Stimulated activated CD4-positive, alpha-beta T cell treated with anti-CD3 and anti-CD28 coated beads, Interleukin-4, amount 100 ng/mL, for 48 hours (primary cell): ENCODE measurements at places on chromosomes 6 and 20.

DNA sequence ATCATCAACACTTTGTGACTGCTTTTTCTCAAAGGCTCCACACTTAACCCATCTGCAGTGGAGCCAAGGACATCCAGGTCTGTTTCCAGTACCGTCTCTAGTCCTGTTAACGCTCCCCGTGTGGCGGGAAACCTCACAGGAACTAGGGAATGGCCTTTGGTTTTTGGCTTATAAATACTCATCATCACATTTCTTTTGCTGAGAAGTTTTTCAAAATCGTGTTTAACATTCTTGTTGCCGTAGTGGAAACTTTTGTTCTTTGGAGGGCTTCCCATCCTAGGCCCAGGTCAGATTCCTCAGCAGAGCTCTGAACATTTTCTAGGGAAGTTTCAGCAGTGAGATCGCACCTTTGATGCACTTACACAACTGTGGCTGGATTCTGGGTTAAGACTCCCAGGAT, 24.6 kb downstream of the DAAM2 start:
- no peak for DNase-seq

DNA sequence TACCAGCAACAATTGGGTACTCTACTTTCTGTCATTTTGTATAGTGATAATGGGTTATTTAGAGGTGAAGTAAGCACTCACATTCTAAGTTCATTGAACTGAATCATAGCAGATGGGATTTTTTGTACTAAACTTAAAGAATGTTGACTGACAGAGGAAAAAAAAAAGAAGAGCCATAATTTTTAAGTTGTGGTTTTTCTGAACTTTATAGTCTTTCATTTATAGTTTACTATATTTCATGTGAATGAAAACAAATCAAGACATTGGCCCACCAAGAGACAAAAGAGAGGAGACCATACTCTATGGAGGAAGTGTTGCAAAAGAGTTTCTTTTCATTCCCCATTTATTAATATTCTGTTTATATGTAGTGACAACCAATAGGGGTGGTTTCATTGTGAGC, 685.7 kb downstream of the BCKDHB start:
- DNase-seq, result no peak

- DNase-seq, result no peak
These were observed 142.8 kb upstream of the AKAP12 start for GRCh38 chr6:151096691-151097606.

GRCh38 chr6:121533321-121533841, 97.9 kb downstream of the GJA1 start:
- no peak for DNase-seq

- DNase-seq, result no peak
These were observed 143.8 kb upstream of the FAM83B start for GRCh38 chr6:54702772-54703171.

DNA sequence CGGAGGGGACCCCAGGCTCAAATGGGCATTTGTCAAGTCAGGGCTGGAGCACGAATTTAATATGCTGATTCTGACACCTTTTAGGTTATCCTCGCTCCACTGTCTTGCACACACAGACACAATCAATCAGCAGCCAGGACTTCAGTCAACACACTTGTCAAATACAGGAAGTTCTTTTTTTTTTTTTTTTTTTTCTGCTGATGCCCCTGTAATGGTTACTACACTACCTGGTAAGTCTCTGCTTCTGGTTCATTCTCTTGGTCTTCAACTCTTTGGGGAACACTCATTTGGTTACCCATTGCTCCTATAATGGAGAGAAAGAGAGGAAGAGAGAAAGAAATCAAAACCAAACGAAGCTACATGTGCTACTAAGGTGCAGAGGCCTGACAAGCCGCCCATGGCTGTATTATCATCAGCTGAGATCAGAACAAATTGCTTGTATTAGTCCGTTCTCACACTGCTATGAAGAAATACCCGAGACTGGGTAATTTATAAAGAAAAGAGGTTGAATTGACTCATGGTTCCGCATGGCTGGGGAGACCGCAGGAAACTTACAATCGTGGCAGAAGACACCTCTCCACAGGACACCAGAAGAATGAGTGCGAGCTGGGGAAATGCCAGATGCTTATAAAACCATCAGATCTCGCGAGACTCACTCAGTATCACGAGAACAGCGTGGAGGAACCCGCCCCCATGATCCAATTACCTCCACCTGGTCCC, 11.8 kb downstream of the BCAS1 start:
- no peak for DNase-seq

DNA sequence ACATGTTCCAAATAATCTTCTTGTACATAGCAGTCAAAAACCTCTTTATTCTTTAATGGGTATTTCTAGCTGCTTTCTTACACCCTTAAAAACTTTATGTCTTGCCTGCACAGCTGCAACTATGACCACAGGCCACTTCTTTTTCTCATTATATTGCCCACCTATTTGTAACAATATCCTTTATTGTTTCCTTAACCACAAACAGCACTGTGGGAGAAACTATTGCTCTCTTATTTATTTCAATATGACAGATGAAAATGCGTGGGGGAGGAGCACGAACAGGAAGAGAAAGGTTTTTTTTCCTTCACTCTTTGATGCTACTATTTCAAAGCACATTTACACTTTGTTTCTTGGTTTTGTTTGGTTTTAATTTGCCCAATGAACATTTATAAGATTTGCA, 253.5 kb downstream of the GJA1 start:
- DNase-seq, result no peak

DNA sequence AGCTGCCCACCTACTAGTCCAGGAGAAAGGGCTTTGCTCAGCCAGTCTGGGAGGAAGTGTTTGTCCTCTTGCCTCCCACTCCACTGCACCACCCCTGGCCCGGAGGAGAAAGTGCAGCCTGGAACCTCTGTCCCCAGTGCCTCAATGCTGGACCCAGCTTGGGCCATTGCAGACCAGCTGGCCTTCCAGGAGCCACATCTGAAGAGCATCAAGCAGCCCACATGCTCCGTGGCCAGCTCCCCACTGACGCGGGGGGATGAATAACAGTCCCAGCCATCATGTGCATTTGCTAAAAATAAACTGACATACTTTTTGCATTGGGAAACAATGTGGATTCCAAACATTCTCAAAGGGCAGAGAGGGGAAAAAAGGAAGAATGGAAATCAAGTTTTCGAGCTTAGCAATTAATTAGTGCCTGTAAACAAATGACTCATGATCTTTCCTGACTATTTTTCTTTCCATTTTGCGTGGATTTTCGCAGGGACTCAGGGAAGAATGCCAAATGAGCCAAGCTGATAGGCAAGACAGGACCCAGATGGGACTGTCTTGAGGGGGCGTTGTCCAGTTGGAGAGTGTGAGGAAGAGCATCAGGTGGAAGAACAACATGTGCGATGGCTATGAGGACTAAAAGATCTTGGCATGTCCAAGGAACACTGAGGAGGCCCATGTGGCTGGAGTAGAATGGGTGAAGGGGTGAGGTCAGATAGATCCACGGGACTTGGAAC, 34.1 kb downstream of the CEBPB start:
- no peak for DNase-seq

GRCh38 chr6:37141281-37142049, 28.5 kb upstream of the PIM1 start:
- DNase-seq, result no peak

- no peak for DNase-seq
These were observed 51.0 kb upstream of the MLIP start for GRCh38 chr6:54060286-54060685.

GRCh38 chr6:140912686-140913085, 1220.0 kb upstream of the GJE1 start:
- no peak for DNase-seq

- no peak for DNase-seq
These were observed 54.2 kb downstream of the ROS1 start for GRCh38 chr6:117371492-117371891.

GRCh38 chr6:89731924-89732567, 87.5 kb downstream of the MDN1 start:
- DNase-seq, result no peak

- no peak for DNase-seq
These were observed 592.3 kb downstream of the PKHD1 start for GRCh38 chr6:51495096-51495495.

GRCh38 chr20:25867776-25868649, 171.4 kb upstream of the ZNF337 start:
- DNase-seq, result peak; percentile 63

DNA sequence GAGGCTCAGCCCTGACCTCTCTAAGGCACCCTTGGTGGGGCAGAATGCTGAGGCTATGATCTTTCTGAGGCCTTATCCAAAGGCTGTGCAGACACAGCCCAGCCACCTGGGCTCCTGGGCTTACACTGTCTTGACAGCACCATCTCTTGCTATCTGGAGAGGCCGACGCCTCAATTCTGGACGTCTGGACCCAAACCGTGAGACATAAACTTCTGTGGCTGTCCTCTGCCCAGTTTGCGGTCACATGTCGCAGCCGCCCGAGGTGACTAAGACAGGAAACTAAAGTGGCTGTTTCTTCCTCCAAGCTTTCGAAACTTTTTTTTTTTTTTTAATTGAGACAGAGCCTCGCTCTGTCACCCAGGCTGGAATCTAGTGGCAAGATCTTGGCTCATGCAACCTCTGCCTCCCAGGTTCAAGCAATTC, 49.3 kb downstream of the PRR18 start:
- DNase-seq, result peak; percentile 28

GRCh38 chr6:112254921-112255320, 554 bp upstream of the LAMA4 start:
- no peak for DNase-seq

DNA sequence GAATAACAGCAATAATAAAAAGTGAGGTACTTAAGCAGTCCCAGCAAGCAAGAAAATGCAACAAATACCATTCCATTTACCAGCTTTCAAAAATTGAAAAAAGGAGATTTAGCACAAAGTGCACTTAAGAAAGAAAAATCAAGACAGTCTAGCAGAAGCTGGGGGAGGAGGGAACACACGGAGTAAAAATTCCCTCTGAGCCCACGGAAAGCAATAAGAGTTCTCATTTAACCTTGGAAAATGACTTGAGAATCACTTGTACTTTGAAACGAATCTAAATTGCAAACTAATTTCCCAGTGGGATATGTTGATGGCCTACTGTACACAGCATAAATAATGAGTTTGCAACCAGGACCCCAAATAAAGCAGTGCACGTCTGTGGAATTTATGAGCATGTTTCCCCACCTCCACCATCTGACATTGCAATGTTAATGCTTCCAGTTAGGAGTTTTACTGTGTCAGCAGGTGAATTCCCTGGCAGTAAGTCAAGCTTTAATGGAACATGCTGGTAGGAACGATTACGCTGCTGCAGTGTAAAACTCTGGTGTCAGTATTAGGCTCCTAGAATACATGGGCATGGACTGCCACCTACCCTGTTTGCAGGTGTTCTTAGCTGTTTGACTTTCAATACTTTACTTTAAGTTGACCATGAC, 386.8 kb downstream of the HDGFL1 start:
- DNase-seq, result no peak

DNA sequence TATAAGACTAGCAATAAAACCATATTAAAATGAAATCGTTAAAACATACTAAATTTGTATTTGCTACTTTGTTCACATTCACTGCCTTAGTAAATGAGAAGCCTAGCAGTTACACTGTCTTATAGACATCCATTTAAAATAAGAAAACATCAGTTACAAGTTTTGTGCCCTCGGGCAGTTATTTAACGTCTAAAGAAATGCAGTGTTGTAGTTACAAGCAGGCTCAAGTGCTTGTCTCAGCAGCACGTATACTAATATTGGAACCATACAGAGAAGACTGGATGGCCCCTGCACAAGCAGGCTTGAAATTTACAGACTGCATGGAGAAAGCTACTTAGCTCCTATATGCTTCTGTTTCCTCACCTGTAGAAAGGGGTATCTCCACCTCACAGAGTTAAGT, 93.1 kb downstream of the HACE1 start:
- no peak for DNase-seq

- no peak for DNase-seq
These were observed 239.3 kb downstream of the OGFRL1 start for GRCh38 chr6:71527886-71528285.

GRCh38 chr6:128323011-128323410, 197.4 kb downstream of the PTPRK start:
- no peak for DNase-seq

- DNase-seq, result no peak
These were observed 9.9 kb upstream of the ASCC3 start for GRCh38 chr6:100891079-100891478.

DNA sequence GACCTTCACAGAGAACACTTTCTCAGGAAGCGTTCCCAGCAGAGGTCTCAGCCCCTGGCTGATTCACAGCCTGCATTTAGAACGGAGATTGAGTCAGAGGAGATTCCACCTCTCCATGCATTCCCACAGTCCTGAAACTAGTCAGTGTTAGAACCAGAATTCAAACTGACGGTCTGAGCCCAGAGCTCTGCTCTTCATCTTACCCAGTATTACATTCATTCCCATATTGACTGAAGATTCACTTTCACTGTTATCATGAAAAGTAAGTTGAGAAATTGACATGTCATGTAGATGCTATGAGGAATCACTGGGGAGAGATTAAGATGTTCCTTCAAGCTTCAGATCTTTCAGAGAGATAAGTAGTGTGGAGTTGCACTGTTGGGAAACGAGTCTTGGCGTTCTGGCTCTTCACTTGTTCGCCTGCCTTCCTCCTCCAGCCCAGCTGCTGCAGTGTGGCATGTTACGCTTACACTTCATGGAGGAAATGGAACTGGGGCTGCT, 28.3 kb downstream of the MAS1 start:
- DNase-seq, result no peak

DNA sequence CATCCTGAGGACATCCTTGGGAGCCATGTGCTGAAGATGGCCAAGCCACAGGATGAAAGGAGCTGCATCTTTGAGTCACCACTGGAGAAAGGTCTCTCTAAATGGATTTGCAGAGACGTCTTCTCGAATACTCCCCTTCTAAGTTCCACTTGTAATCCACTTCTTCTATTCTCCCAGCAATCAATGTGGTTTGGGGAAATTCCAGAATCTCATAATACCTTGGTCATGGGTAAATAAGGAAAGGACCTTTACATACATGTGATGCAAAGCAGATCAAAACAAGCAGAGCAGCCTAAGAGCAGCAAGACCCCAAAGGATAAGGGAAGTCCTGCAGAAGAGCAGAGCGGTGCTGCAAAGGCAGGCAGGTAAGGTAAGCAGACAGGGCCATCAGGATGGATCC, 35.3 kb downstream of the TRIM38 start:
- no peak for DNase-seq

DNA sequence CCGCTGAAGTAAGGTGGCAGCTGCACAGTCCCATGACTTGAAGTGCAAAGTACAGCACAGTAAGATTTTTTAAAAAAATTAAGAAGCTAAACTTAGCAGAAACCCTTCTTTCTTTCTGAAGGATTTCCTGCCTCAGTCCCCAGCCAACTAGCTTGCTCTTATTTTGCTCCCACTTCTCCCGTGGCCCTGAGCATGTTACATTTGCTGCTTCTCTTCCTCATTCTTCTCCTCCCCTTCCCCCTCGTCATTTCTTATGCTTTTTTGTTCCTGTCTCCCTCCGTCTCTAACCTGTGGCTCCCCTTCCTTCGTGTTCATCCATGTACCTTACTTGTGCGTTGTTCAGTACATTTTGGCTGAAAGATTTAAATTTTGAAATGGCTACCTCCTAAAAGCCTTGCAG, 123.0 kb downstream of the SASH1 start:
- DNase-seq, result no peak

DNA sequence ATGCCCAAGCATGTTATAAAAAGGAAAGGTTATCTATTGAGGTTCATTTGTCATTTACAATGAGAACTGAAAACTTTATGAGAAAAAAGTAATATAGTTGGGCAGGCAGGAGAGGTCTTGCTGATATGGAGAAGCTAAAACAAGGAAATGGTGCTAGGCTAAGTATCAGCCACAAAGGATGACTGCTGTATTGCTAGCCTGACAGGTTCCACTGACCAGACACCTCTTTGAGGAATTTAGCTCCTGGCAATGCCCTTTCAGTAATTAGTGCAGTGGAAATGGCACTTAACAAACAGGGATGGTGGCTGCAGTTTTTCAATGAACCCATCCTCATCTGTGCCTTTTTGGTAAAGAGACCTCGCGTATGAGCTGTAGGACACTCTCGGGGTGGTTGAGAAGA, 284.4 kb downstream of the ZFAND3 start:
- DNase-seq, result no peak
